ENCODE measurements at places on chromosomes 5 and 9.

- DNase-seq = no peak
Measured at GRCh38 chr5:125835293-125836172, 587.7 kb upstream of the GRAMD2B start.

DNA sequence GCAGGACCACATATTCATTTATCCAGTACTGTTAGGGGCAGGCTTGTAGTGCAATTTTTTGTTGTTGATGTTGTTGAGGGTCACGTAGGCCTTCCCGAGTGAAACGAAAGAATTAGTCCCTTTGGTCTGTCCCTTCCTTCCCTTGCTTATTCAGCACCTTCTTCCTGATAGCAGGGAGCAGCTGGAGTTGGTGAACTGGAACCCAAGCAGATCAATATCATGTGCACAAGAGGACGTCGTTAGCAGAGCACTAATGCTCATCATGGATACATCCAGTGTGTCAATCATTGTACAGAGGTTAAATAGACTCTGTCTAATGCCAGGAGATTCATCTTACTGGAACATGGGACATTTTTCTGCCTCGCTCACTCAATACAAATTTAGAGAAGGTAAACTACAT is 33.0 kb upstream of the MAP1B start:
- DNase-seq = no peak

DNA sequence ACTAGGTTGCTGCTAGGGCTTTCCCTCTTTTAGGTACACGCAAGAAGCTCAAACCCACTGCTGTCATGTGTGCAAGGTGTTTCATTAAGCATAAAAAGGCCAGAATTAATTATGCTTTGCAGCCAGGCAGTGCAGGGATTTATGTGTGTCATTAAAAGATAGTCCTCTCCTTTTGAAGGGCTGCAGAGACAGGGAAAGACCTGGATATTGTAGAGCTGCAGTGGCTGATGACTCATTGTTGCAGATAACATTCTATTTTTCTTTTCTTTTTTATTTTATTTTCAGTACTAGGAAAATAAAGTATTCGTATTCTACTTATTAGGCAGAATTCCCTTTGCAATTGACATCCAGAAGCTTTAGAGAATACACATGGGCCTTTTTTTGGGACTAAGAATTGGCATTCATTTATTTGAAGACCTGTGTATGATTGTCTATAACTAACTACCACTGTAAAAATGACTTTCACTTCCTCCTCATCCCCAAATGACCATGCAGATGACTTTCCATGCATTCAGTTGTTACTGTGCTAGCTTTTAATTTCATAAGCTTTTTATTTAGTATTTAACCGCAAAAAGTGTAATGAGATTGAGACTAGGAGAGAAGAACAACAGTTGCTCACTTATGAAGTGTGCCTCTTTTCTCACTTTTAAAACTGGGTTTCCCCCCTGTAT is 113.0 kb downstream of the PAM start:
- no peak for DNase-seq

GRCh38 chr5:80866371-80866770 is 93.8 kb upstream of the RASGRF2 start:
- DNase-seq = no peak
